Peyer's patch (tissue), 4 donors: ENCODE measurements at places on chromosomes 5 and 9. TPM values are rescaled to one million over a fixed set of nuclear protein-coding genes. Genes with fewer than 3 reads are reported as not detected.
A peak's percentile ranks its signal among the peaks of the same experiment; 100 is the strongest.

GRCh38 chr5:17680737-17681136 is 46.5 kb downstream of the TAF11L14 start:
- no peak for DNase-seq

- no peak for DNase-seq
These were observed 18.8 kb downstream of the GLE1 start for GRCh38 chr9:128523199-128523925.

DNA sequence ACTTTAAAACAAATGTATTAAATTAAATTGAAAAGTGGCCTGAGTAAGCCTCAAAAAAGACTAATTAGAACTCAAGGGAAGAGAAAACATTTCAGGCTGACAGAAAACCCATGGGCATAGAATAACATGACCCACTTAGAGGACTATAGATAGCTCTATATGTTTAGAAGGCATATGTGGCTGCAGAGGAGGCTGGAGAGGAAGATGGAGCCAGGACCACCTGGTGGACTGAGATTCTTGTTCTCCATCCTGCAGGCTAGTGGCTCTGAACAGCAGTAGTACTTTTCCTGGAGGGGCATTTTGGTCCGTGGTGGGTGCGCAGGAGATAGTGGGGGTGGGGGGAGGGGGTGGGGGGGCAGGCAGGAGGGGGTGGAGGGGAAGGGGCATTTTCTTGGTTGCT is 10.3 kb upstream of the NPR2 start:
- DNase-seq = no peak

GRCh38 chr5:166750376-166750775 is 1541.1 kb upstream of the WWC1 start:
- no peak for DNase-seq

GRCh38 chr9:131593936-131594665 is 48.8 kb downstream of the PRRT1B start:
- no peak for DNase-seq

- peak; percentile 60 for DNase-seq
These were observed 43.1 kb downstream of the TNFAIP8 start for GRCh38 chr5:119398727-119399466.

GRCh38 chr9:130110166-130110565 is 56.5 kb downstream of the GPR107 start:
- DNase-seq = no peak

- DNase-seq = no peak
These were observed 110.8 kb upstream of the FSTL4 start for GRCh38 chr5:133723126-133723525.

DNA sequence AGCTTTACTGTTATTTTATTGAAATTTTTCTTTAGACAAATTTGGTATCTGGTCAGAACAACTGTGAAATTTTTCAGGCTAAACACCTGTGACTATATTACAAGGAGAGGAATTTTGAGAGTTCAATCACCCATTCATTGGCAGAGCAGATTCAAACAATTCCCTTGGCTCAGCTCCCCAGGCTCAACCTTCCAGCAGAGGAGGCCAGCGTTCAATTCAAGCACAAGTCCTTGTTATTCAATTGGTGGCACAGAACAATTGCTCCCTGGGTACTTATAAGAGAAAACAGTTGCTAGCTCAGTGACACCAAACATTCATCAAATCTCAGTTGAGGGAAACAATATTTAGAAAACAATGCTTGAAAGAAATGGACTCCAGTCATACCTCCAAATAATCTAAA is 83.3 kb downstream of the SUSD1 start:
- DNase-seq = no peak

GRCh38 chr5:146891511-146891910 is 13.0 kb upstream of the PPP2R2B start:
- DNase-seq = no peak

DNA sequence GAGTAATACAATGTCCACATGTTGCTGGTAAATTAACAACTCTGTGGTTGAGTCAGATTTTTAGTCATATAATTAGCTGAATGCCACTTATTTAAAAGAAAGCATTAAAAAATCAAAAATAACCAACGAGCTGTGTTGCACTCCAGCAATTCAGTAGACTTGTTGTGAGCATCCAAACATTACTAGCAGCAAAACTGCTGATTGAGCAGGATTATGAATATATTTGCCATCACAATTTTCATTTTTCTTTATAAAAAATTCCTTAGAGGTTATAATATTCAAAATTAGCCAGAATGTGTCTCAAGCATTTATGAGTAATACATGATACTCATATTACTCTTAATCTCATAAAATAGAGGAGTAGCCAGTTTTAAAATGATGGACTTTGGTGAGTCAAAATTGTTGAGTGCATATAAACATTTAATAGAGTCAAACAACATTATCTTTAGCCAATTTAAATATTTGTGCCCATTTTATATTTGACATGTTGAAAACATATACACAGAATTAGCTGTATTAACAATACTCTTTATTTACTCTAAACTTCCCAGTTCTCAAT is 44.0 kb downstream of the ST8SIA4 start:
- DNase-seq = no peak

- no peak for DNase-seq
These were observed 22.3 kb downstream of the ORM2 start for GRCh38 chr9:114351932-114352331.

DNA sequence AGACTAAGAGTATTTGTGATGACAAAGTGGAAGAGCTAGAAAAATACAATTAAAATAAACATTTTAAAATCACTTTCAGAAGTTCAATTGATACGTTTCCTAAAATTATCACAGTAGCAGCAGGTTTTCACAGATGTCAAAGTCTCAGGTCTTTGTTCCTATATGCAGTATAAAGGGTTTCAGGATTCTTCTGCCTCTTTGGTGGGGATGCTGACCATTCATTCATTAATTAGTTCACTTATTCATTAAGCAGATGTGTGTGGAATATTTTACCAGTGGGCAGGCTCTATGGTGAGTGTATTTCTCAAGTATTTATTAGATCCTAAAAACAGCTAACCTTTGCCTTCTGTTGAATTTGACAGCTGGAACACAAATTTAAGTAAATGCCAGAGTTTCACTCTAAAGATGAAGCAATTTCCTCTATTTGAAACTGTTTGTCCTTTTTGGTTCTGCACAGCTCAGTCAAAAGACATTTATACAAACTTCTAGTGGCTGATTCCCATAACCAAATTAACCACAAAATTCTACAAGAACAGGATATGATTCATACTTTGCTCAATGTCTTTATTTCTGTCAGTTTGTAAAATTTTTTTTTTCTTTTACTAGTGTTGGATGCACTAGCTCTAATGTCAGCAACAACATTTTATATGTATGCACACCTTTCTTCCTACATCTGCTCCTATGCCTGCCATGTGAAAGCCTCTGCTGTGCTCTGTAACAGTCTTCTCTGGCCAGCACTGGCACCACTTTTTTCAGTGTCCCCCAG is 75.9 kb upstream of the PRR16 start:
- DNase-seq = no peak

- no peak for DNase-seq
These were observed 106.5 kb upstream of the OTULINL start for GRCh38 chr5:14475045-14475444.

The PCDHGA9 gene
- 3.4 TPM for total RNA-seq

GRCh38 chr9:69397384-69398214 is 72.6 kb downstream of the ENTREP1 start:
- no peak for DNase-seq

DNA sequence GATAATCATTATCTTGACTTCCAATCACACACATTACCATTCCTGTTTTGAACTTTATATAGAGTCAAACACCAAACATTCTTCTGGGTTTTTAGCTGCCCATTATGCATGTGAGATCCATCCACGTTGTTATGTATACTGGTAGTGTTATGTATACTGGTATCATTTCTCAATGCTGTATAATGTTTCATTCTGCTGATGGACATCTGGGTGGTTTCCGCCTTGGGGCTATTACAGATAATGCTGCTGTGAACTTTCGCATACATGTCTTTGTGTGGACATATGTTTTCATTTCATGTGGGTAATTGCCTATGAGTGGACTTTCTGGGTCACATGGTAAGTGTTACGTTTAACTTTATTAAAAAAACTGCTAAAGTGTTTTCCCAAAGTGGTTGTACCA is 217.8 kb upstream of the EFNA5 start:
- DNase-seq = no peak

GRCh38 chr9:88710449-88710848 is 175.5 kb downstream of the NXNL2 start:
- no peak for DNase-seq

The MARCOL gene
- not detected for total RNA-seq

- no peak for DNase-seq
These were observed 290.8 kb upstream of the MPDZ start for GRCh38 chr9:13570068-13570974.

- DNase-seq = no peak
These were observed 732.0 kb upstream of the CTNND2 start for GRCh38 chr5:12636209-12636608.

GRCh38 chr5:174796711-174797192 is 72.4 kb downstream of the MSX2 start:
- no peak for DNase-seq

The GLRA1 gene
- not detected for total RNA-seq

The TMEM174 gene
- not detected for total RNA-seq

DNA sequence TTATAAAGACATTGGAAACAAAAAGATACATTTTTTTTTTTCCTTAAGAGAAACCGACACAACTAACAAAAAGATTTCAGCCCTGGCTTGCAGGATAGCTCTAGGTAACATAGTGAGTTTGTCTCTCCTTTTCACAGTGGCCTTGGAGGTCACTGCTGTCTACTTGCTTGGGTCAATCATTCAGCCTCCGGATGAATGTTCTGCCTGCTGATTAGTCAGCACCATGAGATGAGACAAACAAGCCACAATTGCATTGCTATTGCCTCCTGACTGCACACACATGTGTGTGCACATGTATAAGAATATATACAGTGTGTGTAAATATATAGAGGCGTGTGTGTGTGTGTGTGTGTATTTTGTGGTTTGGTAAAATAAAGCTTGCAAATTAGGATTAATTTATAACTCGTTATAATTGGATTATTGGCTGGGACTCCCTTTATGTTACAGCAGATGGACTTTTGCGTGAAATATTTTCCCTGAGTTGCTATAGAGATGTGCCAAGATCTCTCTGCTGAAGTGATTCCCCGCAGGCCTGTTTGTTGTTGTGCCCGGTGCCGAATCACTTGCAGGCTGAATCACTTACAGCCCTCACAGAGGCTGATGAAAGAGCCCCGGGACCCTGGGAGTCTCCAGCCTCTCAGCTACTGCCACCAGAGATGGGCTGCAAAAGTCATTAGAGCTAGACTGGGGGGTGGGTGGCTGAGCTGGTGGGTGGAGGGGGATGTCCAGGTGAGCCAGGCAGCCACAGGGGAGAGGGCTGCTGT is 161.2 kb downstream of the FGF18 start:
- DNase-seq = no peak

The GCNT4 gene
- 3.3 TPM for total RNA-seq

The ADAMTS2 gene
- total RNA-seq = 10.6 TPM

GRCh38 chr5:10118150-10118549 is 131.5 kb downstream of the ATPSCKMT start:
- no peak for DNase-seq

GRCh38 chr5:67896311-67896929 is 319.1 kb upstream of the PIK3R1 start:
- no peak for DNase-seq

The SMIM15 gene
- total RNA-seq = 49.0 TPM

- DNase-seq = no peak
These were observed 474.7 kb downstream of the PDE4D start for GRCh38 chr5:59418808-59419207.

The SCGB3A2 gene
- total RNA-seq = not detected

The PHF24 gene
- 0.76 TPM for total RNA-seq

DNA sequence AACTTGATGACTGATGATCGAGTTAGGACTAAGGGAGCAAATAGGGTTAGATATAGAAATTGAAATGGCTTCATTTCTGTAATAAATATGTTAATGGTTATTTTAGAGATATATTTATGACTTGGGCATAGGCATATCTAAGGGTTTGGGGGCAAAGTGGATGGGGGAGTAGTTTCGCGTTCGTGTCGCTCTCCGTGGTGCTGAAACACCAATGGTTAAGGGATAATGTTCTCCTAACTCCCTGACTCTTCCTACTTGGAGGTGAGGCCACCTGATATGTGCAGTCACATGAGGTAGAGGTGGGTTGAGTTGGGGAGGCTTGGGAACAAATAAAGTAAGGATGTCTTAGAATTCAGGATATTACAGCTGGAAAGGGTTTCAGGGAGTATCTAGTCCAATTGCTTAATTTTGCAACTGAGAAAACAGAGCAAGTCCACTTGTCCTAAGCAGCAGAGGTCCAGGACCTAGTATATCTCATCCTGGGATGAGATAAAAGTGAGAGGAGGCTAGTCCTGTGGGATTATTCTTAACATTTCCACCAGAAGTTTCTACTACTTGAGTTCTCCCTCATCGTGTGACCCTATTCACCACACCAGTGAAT is 44.0 kb upstream of the MAP1B start:
- DNase-seq = no peak

The GPR151 gene
- not detected for total RNA-seq

DNA sequence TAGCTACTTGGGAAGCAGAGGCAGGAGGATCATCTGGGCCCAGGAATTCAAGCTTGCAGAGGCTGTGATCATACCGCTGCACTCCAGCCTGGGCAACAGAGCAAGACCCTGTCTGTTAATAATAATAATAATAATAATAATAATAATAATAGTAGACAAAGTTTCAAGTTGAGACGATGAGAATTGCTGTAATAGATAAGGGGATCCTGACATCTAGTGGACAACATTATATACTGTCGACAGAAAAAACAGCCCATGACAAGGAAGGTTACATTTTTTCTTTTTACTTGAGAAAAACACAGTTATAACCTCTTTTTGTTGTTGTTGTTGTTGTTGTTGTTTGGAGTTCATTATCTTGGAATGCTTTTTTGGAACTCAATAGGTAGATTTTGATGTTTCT is 35.3 kb downstream of the NDFIP1 start:
- no peak for DNase-seq

GRCh38 chr5:171390883-171391677 is 3.4 kb downstream of the NPM1 start:
- no peak for DNase-seq

The AQP7 gene
- 5.0 TPM for total RNA-seq

GRCh38 chr5:153480401-153480800 is 10.1 kb upstream of the GRIA1 start:
- DNase-seq = no peak

The PKN3 gene
- 10.0 TPM for total RNA-seq

- no peak for DNase-seq
These were observed 155.7 kb downstream of the NXNL2 start for GRCh38 chr9:88690628-88691027.

The WDR31 gene
- total RNA-seq = 3.5 TPM
